B cell (primary cell): ENCODE measurements at places on chromosomes 16 and 17.

DNA sequence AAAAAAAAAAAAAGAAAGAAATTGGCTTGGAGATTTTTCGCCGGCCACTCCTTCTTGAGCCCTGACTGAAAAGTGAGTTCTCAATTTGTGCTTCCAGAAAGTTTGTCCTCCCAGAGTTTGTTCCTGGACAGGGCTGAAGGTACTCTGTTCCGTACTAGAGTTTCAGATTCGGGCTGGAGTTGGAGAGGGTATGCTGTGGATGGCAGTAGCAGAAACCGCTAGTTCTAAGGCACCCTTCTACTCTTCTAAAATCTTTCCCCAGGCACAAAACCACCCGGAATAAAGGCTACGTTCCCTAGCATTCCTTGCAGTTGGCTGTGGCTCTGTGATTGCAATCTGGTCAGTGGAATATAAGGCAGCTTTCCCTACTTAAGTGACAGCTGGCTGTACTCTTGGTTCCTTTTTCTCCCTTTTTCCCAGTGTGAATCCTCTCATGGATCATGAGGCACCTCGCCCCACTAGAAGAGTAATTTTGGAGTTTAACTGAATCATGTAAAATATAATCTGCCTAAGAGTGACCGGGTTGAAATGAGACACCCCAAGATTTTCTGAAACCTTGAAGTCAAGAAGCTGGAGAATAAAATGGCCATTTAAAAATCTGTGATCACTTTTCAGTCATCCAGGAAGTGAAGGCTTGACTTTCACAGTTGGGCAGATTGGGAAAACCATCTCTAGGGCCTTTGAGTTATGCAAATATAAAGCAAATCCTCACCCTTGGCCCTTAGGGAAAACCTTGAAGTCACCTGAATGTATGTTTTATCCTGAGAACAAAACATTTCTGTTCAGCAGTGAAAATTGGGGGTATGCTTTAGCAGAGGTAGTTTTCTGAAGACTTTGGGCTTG, 901 bp upstream of the HEATR6 start:
- no peak for DNase-seq

DNA sequence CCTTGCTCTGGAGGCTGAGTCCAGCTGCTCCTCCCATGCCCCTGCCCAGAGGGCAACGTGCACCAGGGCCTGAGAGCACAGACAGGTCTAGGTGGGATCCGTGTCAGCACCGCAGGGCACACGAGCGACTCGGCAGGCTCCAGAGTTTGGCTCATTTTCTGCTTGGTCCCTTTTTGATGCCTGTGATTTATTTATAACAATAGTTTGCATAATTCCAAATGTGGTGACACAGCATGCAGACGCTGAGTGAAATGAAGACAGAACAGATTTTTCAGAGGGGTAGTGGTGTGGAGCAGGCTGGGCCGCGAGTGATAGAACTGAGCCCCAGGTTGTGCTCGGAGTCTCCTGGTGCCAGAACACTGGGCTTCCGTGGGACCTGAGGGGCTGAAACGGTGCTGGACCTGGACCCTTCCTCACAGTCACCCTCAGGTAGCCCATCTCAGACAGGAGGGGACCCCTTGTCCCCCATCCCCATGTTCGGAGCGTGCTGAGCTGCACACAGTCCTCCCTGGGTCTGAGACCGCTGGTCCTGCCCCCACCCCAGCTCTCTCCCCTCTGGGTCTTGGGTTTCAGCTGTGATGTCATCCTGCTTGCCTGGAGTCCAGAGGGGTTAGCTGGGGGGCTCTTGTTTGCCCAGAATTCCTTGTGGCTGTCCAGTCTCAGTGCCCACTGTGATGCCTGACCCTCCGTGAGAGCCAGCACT, 95.9 kb downstream of the METRNL start:
- no peak for DNase-seq

GRCh38 chr17:19996502-19996901, 12.7 kb upstream of the SPECC1 start:
- DNase-seq = no peak

GRCh38 chr17:7716901-7717755, at the start of gene DNAH2:
Gene DNAH2 (plus strand): TSS chr17:7717744. CDS start chr17:7719735, 1,991 bp downstream.
- DNase-seq = peak; percentile 57

DNA sequence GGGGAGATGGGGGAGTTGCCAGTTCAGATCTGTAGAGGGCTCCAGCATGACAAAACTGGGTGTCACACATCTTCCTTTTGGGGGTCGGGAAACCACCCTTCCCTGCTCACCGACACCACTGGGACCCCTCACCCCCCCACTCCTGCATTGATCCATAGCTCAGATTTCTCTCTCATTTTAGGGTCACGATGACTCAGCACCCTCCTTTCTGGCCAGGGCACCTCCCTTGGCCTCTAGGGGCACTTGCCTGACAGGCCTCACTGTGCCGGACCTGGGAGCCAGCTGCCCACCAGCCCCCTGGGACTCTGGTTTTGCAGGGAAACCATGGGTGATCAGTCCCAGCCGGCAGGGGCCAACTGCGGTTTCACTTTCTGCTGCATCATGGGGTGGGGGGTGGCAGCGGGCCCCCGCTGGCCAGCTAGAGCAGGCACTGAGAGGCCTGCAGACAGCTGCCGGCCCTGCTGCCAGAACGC, 239.4 kb downstream of the MRTFB start:
- peak; percentile 28 for DNase-seq

- DNase-seq = no peak
These were observed 385.4 kb upstream of the RBFOX1 start for GRCh38 chr16:6947291-6947690.

- DNase-seq = no peak
These were observed 46.1 kb downstream of the ARHGAP17 start for GRCh38 chr16:24969071-24969470.

DNA sequence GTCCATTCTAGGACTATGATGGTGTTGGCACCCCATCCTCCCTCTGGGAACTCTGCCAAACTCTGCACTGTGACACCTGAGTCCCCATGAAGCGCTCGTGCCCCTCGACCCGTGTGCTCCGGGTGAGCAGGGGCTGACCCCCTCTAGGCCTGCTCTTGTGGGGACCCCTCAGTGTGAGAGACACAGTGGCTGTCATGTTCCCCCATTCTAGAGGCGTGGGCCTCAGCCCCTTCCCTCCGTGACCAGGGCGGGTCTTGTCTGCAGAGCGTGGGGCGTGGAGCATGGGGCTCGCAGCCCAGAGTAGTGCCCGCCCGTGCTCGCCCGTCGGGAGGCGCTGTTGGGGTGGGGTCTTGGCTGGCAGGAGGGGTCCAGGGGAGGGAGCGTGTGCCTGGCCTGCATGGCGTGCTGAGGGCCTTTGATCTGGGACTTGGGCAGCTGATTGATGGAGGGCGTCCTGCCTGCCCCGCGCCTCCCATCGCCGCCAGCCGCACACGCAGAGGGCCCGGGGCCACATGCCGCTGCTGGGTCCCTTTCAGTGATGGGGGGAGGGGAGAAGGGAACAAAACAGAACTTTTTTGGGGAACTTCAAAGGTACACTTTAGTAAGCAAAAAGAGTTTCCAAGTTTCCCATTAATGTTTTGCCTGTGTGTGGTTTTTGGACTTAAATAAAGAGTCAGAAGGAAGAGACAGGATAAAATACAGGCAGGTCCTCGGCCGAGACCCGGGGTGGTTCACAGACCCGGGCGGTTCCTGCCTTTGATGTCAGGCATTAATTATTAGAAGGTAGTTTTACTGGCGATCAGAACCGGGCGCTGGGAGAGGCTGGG, 22.5 kb downstream of the CENPX start:
- DNase-seq = no peak

GRCh38 chr16:25027781-25028180, 12.6 kb upstream of the ARHGAP17 start:
- DNase-seq = no peak

- DNase-seq = peak; percentile 16
These were observed 2.4 kb downstream of the CD2BP2 start for GRCh38 chr16:30352488-30353401.

- DNase-seq = no peak
These were observed 17.7 kb downstream of the CCL17 start for GRCh38 chr16:57422026-57422944.

- DNase-seq = no peak
These were observed 75.8 kb upstream of the MED13 start for GRCh38 chr17:62140836-62141235.

DNA sequence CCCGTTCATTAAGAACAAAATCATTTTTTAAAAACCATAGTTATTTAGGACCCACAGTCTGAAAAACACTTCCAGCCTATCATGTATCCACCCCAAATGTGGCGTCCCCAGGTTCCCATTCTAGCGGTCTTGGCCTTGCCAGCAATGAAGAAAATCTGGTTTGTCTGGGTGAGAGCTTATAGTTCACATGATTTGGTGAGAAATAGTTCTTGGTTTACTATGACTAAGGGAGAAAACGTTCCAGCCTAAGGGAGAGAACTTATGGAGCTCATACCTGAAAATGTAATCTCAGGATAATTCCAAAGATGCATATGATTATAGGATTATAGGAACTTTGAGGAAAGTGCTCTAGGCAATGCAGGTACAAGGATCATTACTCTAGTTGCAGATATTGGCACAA, 4.8 kb downstream of the MARVELD3 start:
- no peak for DNase-seq

DNA sequence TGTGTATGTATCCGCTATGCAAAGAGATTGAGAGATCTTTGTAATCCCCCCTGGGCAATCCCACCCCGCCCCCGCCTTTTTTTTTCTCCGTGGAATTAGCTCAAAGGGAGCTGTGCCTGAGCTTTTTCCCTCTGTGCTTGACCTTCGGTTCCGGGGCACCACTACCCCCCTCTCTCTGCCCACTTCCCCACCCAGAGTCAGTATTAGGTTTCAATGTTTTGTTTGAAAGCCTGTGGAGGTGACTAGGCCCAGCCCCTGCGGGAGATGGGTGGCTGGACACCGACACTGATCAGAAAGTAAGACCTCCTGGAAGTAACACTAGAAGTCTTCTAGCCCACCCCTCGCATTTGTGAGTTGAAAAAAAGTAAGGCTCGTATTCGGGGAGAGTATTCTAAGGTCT, 7.0 kb downstream of the CBLN1 start:
- no peak for DNase-seq

DNA sequence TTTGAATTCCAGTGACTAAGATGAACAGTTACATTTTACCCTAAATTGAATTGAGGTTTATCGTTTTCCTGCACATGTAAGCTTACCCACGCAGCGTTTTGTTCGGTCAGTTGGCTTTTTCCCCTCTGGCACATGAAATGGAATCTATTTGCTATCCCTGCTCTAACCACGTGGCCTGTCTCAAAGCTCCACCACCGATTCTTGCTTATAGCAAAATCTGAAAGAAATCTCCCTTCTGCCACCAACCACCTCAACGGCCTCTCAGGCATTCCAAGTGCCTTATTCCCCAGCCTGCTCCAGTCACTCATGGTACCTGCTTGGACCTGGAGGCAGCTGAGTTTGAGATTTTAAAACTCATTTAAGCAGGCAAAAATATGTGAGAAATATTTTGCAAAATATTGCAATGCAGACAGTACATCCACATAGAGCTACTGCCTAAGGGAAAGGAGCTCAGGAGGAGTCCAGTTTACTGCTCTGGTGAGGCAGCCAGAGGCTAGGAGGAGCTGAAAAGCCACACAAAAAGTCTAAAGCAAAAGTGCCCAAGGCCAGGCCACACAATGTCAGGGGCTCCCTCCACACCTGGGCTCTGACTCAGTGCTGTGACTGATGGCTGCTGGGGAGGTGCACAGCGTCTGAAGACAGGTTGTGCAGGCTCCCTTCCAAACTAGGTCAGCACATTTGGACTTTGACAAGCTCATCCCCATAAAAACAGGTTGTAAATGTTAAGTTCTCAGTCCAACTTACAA, 26.4 kb downstream of the ARHGAP17 start:
- DNase-seq = no peak

DNA sequence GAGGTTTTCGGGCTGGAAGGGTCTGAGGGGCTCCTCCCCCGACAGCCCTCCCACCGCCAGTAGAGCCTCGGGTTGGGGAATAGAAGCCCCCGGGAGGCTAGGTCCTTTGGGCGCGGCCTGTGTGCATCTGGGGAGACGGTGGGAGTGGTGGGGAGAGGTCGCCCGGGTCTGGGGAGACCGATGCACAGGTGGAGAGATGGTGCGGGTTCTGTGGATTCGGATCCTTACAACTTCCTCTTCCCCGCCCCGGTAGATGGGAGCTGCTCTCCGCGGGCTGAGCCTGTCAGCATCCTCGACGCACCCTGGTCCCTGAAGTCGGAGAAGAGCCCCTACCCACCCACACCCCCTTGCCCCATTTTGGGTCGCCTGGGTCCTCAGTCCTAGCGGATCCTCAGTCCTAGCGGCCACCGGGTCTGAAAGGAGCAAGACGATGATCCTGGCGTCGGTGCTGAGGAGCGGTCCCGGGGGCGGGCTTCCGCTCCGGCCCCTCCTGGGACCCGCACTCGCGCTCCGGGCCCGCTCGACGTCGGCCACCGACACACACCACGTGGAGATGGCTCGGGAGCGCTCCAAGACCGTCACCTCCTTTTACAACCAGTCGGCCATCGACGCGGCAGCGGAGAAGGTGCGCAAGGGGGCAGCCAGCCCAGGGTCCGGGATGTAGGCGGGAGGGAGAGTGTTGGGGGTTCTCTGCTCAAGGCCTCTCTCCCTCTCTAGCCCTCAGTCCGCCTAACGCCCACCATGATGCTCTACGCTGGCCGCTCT, 790 bp downstream of the BCKDK start:
- no peak for DNase-seq

- DNase-seq = no peak
These were observed 27.0 kb downstream of the C16orf78 start for GRCh38 chr16:49400611-49401010.

GRCh38 chr17:5544115-5544514, 40.2 kb downstream of the NLRP1 start:
- no peak for DNase-seq

DNA sequence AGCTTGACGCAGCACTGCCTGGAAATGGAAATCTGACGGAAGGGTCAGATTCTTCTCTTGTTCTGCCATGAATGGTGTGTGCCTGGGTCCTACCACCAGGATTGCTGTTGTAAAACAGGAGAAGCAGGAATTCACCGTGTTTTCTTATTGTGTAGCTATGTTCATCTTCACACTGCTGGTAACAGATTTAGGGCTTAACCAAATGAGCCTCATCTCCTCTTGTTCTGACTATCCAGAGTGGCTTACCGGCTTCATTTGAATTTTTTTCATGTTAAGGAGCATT, 97.3 kb upstream of the CHMP6 start:
- DNase-seq = no peak

GRCh38 chr17:65823713-65824112, 262.3 kb upstream of the AXIN2 start:
- no peak for DNase-seq

- DNase-seq = peak; percentile 73
These were observed 10.3 kb downstream of the NLRC5 start for GRCh38 chr16:56999409-57000270.

- no peak for DNase-seq
These were observed 31.6 kb upstream of the HS3ST2 start for GRCh38 chr16:22782314-22782713.
